ENCODE measurements at places on chromosomes 5 and 9. TPM values are rescaled to one million over a fixed set of nuclear protein-coding genes. Genes with fewer than 3 reads are reported as not detected.

DNA sequence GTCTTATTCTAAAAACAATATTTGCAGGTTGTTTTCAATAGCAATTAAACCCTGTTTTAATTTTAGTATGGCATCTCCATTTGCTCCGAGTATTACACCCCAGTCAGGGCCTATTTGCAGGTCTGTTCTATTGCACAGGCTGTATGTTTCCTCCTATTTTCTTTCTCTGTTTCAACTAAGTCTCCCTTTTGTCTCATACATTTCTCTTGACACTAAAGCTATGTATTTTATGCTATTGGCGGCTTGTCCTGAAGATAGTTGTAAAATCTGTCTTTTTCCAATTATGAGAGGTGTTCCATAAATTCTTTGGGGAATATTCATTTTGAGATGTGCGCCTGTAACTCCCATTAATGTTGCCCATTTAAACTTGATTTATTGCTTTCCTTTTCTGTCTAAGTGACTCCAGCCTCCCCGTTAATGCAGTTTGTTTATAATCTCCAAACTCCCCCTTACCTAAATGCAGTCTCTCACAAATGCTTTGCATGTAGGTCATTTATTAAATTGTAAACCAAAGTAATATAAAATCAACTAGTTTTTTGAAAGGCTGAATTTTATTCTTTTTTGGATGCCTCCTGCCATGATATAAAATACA is 262.4 kb downstream of the CDH12 start:
- DNase-seq, result no peak

- no peak for DNase-seq
Measured at GRCh38 chr5:104189909-104190308, 627.3 kb upstream of the NUDT12 start.

- no peak for DNase-seq
Measured at GRCh38 chr5:129359450-129359849, 100.6 kb upstream of the ADAMTS19 start.

- DNase-seq, result no peak
Measured at GRCh38 chr5:2166979-2167377, 284.3 kb upstream of the IRX4 start.

Gene POLE3
- total RNA-seq, result 50.9 TPM

Gene PCDHB5
- total RNA-seq, result not detected

GRCh38 chr5:133336969-133337410 is 275.4 kb downstream of the FSTL4 start:
- no peak for DNase-seq

DNA sequence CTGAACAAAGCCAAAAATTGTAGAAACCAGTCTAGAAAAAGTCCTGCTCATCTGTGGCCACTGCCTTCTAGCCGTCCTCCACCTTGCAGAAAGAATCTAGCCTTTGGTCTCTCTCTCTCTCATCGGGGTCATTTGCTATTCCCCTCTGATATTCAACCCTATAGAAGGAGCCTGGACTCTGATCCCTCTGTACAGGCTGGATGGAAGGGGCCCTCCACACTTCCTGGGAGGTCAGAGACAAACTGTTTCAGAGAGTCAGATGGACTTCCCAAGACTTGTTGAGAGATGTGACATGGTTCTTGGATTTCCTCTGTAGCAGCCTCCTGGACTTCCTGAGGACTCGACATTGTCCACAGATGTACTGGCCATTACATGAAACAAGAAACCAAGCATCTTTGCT is 85.0 kb upstream of the RUSC2 start:
- no peak for DNase-seq

Gene SLC36A2
- not detected for total RNA-seq

Gene ARHGEF37
- total RNA-seq, result 0.73 TPM

DNA sequence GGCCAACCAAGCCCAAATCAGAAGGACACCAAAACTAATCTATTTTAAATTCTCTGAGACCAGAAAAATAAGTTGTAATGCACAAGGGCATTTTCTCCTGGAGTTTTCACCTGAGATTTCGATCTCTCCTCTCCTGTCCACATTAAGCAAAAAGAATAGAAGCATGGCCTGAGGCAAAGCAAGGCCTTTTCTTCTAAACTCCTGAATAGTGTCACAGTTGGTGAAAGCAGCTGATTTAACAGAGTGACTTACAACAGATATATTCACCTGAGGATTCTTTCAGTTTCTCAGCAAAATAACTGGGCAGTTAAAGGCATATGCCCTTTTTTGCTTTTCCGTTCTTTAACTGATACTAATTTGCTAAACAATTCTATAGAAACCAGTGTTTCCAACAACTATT is 547.7 kb downstream of the EFNA5 start:
- DNase-seq, result no peak

DNA sequence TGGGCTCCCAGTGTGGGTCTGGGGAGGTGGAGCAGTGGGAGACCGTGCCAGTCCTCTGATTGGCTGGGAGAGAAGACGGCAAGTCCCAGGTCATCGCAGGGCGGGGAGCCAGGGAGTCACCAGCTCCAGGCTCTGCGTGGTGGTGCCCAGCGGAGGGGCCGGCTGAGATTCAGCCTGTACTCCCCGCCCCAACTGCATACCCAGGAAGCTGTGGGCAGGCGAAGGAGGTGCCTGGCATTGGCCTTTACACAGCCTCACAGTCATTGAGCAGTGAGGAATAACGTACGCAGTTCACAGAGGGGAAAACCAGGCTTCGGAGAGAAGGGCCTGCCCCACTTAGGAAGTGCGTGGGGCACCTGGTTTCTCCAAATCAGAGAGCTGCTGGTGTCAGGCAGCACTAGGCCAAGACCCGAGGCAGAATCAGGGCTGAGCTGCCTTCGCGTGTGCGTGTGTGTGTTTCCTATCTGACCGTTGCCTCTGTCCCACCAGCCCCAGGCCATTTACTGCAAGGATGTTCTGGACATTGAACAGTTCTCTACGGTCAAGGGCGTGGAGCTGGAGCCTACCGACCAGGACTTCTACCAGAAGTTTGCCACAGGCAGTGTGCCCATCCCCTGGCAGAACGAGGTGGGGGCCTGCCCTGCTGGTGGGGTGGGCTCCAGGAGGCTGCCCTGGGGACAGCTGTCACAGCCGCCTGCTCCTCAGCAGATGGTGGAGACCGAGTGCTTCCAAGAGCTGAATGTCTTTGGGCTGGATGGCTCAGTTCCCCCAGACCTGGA is 6.2 kb upstream of the PRR7 start:
- DNase-seq, result no peak
